ENCODE measurements at places on chromosomes 13 and 19.
A peak's percentile ranks its signal among the peaks of the same experiment; 100 is the strongest.

- no peak for DNase-seq
Measured at GRCh38 chr19:5137571-5138124, 168.7 kb downstream of the KDM4B start.

- no peak for DNase-seq
Measured at GRCh38 chr19:35852029-35852780, at the start of gene NPHS1. TSS of gene NPHS1 (minus strand) at chr19:35852504. CDS start at chr19:35851837, 667 bp downstream.

DNA sequence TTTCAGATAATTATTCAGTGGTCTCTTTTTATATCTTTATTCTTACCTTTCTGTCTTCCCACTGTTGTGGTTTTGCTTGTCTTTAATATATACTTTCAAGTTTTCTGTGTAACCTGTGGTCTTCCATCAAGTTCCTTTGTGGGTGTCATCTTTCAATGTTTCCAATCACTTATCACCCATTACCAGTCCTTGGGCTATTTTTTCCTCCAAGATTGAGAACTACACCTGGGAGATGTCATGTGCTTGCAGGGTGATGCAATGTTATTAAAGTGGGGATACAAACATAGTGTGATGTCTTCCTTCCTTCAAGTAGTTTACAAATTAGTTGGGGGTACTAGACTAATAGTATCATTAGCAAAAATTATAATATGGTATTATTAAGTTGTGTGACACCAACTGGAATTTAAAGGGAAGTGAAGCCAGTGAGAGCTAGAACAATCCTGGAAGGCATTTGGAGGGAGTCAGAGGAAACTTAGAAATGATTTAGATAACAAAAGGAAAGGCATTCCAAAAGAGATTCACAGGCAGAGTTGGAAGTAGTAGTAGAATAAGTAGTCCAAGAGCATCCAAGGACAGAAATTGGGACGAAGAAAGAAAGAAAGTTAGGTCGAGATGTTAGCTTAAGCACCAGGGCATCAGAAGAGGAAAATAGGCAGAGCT is 3.4 kb downstream of the FNDC3A start:
- DNase-seq: no peak

DNA sequence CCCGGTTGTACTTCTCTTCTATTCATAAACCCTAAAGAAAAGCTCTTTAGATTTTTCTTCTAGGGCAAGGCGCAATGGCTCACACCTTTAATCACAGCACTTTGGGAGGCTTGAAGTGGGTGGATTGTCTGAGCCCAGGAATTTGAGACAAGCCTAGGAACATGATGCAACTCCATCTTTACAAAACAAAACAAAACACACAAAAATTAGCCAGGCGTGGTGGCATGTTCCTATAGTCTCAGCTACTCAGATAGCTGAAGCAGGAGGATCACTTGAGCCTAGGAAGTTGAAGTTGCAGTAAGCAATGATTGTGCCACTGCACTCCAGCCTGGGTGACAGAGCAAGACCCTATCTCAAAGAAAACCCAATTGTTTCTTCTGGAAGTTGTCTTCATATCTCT is 240.3 kb downstream of the SHISA2 start:
- no peak for DNase-seq

DNA sequence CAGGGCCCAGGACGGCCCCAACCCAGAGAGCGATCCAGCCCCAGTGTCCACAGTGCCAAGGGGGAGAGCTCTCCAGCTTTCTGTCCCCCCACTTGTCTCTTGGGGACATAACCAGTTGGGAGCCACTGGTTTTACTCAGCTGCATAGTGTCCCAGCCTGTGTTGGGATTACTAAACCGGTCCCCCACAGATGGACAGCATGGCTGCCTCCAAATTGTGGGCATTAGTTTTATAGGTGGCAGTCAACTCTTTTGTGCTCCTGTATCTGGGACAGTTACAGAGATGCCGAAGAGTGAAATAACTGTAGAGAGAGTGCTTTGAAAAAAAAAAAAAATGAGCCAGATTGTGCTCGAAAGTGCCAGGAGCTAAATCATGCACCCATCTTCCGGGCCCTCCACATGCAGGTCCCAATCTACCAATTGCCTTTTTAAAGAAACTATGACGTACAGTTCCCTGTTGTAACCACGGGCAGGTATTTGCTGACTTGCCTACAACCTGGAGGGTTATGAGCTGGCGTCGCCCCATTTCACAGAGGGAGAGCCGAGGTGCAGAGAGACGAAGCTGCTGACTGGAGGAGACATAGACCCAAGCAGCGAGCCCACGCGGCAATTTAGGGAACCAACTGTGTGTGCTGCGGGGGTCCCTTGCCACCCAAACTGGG is 2.4 kb upstream of the NFIC start:
- no peak for DNase-seq

DNA sequence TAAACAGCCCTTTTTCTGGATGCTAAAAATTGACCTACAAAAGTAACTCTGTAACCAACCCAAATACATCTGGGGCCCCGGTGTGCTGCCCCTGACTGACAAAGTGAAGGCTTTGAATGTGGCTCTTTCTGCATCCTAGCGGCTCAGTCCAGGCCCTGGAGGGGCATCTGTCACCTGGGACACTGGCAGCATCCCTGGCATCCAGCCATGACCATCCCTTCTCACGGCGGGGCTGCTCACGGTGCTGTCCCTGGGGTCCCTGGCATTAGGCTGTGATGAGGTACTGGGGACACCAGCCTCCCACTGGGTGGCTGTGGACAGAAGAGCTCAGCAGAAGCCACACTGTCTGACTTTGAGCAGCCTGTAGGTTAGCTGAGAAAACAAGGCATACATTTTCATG is 34.3 kb downstream of the BICRA start:
- no peak for DNase-seq

- no peak for DNase-seq
Measured at GRCh38 chr13:52395704-52396103, 10.3 kb downstream of the THSD1 start.

GRCh38 chr13:32538143-32538620 is 413 bp downstream of the N4BP2L2 start:
- no peak for DNase-seq

DNA sequence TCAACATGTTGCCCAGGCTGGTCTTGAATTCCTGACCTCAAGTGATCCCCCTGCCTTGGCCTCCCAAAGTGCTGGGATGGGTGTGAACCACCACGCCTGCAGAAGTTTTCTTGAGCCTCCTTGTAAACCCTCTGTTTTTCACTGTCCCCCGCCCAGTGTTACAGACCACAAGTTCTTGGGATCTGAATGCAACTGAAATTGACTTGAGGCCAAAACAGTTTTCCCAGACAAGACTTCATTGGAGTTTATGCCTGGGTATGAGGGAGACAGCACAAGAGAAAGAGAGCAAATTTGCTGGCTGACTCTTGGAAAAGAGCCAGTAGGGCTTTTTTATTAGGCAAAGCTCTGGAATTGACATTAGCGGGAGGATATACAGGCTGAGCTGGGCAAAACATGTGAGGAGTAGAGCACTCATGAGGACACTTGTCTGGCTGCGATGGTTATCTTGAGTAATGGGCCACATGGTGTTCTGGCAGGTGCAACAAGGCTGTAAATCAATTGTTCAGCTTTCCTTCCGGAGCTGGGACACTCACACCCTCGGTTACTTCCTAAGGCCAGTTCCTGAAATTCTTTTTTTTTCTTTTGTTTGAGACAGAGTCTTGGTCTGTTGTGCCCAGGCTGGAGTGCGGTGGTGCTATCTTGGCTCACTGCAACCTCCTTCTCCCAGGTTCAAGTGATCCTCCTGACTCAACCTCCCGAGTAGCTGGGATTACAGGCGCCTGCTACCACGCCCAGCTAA is 12.7 kb upstream of the HNRNPL start:
- no peak for DNase-seq

- DNase-seq: peak; percentile 27
Measured at GRCh38 chr19:35204799-35205732, 23.5 kb downstream of the FAM187B start.

DNA sequence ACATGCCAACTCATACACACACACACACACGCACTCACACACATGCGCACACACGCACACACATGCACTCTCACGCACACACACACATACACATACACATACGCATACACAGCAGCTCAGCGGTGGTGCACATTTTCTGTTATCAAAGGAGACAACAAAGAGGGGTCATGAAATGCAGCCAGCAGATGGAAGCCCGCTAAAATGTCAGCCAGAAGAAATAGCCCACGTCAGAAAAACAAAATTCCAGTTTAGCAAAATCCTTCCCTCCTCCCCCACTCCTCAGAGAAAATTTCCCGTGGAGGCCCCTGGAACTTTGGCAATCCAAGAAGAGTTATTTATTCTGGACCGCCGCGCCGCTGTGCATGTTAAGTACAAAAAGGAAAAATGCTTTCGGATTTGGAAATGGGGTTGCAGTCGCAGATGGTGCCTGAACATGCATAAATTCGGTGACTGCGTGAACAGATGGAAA is 114.6 kb upstream of the VSTM2B start:
- no peak for DNase-seq

DNA sequence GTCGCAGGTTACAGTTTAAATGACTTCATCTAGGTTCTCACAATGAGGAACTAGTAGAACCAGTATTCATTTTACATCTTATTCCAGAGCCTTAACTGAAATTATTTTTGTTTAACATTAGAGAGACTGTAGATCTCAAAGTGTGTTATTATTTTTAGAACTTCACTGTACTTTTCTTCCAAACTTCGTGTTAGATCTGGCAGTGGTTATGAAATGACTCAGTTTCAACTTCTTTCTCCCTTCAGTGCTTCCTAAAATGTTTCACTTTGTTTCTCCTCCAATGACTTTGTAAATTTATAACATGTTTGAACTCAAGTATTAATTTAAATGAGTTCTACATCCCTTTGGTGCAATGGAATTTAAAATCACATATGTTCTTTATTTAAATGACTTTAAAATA is 139.3 kb downstream of the PCDH9 start:
- no peak for DNase-seq

DNA sequence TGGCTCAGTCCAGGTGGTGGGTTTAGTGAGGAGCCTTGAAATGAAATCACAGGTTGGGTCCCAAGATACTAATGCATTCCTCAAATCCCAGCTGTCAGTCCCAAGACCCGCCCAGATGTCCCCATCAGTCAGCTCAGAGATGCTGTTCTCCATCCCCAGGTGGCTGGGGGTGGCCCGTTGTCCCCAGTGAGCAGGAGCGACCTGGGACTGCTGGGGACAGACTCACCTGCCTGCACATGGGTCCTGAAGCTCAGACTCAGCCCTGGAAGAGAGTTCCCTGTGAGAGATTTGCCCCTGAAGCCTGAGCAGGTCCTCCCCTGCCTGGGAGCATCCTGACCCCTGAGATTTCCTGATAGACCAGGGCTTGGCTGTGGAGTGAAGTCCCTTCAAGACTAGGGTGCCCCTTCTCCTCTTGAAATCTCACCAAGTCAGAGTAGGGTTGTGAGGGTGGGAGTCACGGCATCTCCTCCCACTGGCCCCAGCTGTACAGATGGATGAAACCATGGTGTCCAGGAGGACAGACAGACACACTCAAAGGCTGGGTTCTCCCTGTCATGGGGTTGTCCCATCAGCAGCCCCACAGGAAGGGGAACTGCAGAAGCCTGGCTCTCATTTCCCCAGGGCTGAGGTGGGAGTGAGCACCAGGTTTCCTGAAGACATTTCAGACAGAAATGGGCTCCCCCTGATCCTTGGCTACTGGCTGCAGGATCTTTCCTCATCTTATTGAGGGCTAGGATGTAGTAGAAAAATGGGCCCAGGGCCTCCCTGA is 14.4 kb downstream of the LILRA5 start:
- no peak for DNase-seq

DNA sequence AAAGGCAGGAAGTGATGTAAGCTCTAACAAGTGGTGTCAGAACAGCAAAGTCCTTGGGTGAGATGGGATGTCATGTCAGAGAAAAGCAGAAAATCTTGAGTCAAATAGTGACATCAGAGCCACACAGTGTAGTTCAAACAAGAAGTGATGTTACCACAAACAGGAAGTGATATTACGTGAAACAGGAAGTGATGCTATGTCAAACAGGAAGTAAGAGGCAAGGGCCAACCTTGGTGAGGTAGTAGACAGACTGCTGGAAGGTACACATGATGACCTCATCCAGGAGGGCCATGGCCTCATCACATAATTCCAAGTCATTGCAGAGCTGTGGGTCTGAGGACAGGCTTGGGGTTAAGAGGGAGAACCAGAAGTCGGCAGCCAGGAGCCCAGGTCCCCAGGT is 7.0 kb upstream of the MAMSTR start:
- DNase-seq: peak; percentile 47

DNA sequence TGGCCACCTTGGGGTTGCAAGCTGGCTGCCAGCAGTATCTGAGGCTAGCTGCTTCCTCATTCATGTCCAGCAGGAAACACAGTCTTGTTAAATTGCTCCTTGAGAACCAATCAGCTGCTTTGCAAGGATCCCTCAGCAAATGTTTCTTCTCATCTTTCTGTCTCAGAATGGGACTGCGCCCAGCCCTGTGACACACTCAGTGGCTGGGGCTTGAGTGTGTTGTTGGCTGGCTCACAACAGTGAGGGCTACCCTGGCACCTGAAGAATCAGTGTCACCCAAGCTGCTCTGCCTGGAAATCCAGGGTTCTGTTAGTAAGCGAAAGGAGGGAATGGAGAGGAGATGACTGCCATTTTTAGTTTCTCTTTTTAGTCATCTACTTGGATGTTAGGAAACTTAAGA is 317.2 kb downstream of the DCT start:
- no peak for DNase-seq

DNA sequence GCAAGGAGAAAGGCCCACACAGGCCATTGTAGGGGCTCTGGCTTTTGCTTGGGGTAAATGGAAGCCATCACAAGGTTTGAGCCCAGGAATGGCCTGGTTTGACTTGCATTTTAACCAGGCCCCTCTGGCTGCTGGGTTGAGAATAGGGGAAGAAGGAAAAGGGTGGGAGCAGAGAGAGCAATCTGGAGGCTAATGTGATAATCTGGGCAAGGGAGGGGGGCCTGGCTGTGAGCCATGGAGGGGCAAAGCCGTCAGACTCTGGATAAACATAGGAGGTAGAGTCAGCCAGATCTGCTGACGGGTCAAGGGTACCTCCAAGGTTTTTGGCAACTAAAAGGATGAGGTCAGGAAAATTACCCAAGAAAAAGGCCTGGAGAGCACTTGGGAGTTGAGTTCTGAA is 41.6 kb downstream of the RFX2 start:
- DNase-seq: no peak

DNA sequence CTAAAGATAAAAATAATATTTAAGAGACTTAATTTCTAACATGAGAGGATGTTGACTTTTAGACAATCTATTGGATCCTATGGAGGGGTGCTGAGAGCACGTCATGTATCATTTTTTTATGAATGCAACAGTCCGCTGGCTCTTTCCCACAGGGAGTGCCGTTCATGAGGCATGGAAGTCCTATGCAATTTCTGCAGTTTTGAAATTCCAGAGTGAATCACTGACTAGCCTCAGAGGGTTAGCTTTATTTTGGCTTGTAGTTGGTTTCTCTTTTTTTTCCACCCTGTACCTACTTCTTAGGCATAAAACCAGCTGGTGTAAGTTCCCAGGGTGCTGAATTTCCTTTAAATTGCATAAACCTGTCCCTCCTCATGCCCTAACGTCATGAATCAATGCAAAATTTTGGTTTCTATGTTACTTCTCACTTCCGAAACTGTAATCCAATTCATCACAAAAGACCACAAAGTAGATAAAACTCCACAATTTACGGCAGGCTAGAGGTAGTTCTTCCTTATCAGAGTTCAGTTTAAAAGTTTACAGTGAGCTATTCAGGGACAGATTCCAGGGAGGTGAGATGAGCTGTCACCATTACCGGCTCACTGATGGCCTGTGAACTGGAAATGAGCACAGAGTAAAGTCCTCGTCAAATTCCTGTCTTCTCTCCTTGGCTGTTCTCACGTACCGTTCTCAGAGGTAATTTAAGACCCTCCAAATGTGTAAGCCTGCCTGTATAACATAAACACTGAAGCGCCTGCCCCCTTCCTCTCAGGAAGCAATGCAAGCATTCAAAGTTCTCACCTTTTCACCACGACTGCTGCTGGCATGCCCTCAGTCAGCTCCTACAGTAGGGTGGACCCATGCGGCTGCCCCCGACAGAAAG is 216.6 kb upstream of the SLC10A2 start:
- DNase-seq: no peak

Data from activated CD4-positive, alpha-beta memory T cell treated with anti-CD3 and anti-CD28 coated beads, Interleukin-2, amount 10 ng/mL, durations not matched to agents 7 days and 5 days (primary cell).